ENCODE measurements at places on chromosomes 4 and X.

DNA sequence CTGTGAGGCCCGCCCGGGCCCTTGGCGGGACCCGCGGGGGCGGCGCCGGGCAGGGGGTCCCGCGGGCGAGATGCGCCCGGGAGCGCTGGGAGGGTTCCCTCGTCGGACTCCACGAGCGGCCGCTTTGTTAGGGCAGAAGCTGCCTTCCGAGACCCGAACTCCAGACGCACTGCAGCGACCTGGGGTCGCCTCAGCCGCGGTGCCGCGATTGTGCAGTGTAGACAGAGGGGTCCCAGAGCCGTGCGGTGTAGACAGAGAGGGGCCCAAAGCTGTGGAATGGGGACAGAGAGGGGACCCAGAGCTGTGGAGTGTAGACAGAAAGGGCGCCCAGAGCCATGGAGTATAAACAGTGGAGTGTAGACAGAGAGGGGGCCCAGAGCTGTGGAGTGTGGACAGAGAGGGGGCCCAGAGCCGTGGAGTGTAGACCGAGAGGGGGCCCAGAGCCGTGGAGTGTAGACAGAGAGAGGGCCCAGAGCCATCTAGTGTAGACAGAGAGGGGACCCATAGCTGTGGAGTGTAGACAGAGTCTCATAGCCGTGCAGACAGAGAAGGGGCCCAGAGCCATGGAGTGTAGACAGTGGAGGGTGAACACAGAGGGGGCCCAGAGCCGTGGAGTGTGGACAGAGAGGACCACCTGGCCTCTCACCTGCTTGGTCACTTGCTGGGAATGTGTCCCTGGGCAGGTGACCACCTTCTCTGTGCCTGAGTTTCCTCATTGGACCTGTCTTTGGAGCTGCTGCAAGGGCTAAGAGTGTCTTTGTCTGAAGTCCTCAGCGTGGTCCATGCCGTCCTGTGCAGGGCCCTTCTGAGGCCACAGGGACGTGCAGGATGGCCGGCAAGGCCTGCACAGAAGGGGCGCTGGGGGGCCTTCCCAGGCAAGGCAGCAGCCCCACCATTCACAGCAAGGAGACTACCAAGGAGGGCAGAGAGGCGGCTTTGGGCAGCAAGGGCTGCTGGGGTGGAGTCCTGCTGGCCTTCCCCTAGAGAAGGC is 875 bp downstream of the RGS12 start:
- no peak for DNase-seq

DNA sequence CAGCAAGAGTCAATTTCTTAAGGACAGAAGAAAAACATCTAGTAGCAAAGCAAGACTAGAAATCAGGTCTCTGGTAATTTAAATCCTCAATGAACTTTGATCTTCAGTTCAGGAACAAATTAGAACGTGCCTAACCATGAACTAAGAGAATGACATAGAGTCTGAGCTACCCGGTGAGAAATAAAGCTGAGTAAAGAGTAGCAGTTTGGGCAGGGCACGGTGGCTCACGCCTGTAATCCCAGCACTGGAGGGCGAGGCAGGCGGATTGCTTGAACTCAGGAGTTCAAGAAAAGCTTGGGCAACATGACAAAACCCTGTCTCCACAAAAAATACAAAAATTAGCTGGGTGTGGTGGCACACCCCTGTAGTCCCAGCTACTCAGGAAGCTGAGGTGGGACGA is 37.7 kb downstream of the ACE2 start:
- no peak for DNase-seq

DNA sequence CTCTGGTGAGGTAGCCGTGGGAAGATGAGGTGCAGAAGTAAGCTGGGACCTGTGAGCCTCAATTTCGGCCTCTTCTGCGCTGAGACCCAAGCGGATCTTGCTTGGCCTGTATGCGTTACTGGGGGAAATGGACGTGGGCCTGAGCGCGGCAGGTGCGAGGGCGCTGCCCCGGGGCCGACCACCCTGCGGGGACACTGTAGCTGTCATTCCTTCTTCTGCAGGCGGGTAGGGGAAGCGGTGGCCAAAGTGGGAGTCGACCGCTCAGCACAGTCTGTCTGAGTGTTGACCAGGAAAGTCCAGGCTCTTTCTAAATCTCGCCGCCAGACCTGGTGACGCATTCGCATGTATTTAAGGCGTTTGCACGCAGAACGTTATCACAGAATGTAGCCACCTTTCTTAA is 3.3 kb upstream of the LRAT start:
- no peak for DNase-seq

DNA sequence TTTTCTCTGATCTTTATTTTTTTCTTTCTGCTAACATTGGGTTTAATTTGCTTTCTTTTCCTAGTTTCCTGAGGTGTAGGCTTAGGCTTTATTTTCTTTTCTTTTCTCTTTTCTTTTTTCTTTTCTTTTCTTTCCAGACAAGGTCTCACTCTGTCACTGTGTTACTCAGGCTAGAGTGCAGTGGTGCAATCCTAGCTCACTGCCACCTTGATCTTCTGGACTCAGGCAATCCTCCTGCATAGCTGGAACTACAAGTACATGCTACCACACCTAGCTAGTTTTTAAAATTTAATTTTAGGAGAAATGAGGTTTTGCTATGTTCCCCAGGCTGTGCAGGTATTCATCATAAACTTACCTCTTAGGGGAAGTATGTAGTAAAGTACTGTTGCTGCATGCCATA is 197.8 kb upstream of the ANKRD50 start:
- no peak for DNase-seq

DNA sequence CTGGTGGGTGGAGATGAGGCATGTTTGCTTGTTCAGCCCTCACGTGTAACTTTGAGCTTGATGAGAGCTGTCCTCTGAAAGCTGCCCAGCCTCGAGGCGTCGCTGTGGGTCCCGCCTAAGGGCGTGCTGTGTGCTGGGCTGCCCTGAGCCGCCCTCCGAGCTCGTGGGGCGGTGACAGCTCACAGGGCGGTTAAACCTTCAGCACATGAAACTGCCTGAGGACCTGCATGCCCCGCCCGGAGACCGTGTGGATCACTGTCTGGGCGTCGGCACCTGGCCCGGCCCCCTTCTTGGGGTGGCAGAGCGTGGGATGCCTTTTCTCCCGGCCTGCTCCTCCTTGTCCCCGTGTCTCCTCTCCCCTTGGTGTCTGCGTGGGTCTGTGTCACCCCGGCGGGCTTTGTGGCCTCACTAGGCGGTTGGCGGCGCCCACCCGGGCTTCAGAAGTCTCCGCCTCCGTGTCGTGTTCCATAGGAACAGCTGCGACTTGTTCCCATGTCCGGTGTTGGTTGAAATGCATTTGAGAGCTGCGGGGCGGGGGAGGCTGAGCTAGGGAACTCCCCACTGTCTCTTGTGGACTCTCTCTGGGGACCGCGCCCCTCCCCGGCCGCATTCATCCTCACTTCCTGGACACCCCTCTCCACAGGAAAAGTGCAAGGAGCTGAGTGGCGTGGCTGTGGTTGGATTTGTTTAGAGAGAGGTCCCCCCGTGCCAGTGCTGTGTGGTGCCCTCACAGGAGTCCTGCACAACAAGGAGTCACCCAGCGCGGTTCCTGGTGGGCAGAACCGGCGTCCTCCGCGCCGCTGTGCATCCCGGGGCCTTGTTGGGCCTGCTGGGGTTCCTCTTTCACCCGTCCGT is 6.8 kb downstream of the AKAP17A start:
- no peak for DNase-seq

- DNase-seq: no peak
Measured at GRCh38 chr4:138984647-138985046, 30.9 kb upstream of the NOCT start.

DNA sequence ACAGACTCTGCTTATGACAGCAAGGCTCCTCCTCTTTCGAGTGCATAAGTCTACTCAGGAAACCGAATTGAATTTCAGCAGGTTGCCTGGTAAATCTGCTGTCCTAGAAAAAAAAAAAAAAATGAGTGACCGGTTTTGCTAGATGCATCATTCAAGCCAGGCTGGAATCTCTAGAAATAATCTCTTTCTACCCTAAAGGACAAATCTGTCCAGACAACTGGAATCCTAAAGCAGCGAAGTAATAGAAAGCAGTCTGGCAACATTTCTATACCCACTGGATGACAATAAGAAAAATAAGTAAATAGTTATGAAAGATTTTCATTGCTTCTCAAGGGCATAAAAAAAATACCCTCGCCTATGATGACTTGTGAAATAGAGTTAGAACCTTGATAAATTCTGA is 703.5 kb downstream of the RPA4 start:
- DNase-seq: no peak

GRCh38 chr4:84606645-84607044 is 23.7 kb downstream of the CDS1 start:
- DNase-seq: no peak

DNA sequence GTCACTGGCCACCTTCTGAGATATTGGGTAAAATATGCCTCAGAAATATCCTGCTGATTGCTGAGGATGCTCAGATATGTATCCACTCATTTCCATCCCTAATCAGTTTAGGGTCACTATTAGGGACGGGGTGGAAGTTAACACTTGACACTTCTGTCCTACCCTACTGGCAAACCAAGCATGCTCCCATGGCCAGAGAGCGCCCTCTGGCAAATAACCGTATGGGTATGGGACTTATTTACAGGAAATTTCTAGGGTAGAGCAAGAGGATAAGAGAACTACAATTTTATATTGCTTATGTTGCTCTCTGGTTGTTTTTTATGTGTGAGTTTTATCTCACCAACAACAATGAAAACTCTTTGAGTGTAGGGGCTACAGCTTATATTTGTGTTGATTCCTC is 86.8 kb upstream of the TSPAN7 start:
- no peak for DNase-seq
